ENCODE measurements at places on chromosomes 11 and 22.

DNA sequence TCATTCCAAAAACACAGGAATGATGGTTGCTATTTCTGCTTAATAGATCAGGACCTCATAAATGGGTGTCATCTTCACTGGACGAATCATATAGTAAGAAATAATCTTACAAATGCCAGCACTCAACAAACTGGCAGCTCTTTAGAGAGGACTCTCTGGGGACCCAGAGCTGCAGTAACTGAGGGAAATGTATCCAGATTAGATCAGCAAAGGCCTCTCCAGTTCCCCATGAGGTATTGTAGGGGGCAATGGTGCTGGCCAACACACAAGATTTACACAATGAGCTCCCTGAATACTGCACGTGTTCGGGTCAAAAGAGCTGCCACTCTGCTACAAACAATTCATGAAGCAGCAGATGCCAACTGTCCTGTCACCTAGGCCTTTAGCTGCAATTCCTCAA, 110.2 kb downstream of the RBFOX2 start:
- DNase-seq = no peak

GRCh38 chr22:27788500-27789288, 12.9 kb downstream of the MN1 start:
- no peak for DNase-seq

DNA sequence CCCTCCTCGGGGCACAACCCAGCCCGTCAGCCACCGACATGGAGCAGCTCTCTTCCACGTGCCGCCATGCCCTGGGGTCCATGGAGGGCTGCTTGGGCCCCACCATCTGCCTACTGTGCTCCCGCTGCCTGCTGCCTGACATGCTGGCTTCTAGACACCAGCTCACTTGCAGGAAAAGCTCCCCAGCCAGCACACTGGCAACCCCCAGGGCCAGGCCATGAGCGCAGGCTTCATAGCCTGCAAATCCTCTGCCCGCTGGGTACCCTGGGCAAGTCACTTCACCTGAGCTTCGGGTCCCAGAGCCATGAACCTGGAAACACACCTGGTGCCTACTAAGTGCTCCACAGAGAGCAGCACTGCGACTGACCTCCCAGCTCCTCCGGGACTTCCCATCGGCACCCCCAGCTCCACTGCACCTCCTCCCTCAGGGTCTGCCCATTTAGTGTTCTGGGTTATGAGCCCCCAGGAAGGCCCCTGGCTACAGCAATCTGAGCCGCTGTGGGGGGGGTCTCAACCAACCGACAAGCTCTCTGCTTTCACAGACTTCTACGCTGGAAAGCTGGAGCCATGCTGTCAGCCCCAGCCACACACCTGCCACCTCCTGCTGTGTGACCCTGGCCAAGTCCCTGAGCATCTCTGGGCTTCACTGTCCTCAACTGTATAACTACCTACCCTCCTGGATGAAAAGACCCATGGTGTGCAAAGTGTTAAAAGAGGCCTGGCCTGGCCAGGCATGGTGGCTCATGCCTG, 139.2 kb downstream of the CRYBB2 start:
- no peak for DNase-seq

DNA sequence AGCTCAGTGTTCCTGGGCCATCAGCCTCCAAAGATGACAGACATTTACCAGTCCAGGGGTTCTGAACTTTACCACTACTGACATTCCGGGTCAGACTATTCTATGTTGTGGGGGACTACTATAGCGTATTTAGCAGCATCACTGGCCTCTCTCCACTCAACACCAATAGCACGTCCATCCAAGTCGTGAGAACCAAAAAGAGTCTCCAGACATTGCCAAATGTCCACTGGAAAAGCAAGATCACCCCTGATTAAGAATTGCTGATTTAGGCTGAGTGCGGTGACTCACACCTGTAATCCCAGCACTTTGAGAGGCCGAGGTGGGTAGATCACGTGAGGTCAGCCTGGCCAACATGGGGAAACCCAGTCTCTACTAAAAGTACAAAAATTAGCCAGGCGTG, 5.3 kb downstream of the PES1 start:
- DNase-seq = no peak

DNA sequence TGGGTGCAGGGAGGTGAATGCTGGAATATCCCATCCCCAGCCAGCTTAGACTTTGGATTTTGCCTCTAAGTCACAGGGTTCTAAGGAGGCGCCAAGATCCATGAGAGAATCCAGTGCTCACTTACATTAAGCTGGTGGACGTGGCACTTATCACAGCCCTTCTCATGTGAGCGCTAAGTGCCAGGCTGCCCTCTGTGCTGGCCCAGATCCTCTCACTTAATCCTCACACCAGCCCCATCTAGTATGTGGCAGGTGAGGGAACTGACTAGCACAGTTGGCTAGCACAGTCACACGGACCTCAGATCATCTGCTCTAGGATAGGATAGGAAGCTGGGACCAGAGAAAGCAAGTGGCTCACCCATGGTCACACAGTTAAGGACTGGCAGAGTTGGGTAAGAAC, 3.6 kb downstream of the HMOX1 start:
- no peak for DNase-seq

Data from activated CD8-positive, alpha-beta memory T cell treated with anti-CD3 and anti-CD28 coated beads for 1 hour (primary cell).